Panc1 (cell line): ENCODE measurements at places on chromosomes 7 and 10. TPM values are rescaled to one million over a fixed set of nuclear protein-coding genes. Genes with fewer than 3 reads are reported as not detected.

DNA sequence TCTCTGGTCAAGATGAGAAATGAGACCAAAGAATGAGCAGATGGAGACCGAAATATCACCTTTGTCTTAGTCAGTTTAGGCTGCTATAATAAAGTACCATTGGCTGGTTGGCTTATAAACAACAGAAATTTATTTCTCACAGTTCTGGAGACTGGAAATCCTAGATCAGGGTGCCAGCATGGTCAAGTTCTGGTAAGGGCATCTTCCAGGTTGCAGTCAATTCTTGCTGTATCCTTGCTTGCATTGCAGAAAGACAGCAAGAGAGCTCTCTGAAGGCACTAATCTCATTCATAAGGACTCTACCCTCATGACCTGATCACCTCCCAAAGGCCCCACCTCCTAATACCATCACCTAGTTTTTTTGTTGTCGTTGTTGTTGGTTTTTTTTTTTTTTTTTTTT, 52.7 kb upstream of the MKLN1 start:
- H3K4me1 ChIP-seq, result no peaks in the 10 kb centered on the region
- H3K27ac ChIP-seq, result no peak overlapping the region
- DNase-seq, result no peak
- no peaks in the 10 kb centered on the region for H3K36me3 ChIP-seq
- H3K4me3 ChIP-seq, result no peak overlapping the region
- no peaks in the 10 kb centered on the region for H3K27me3 ChIP-seq

DNA sequence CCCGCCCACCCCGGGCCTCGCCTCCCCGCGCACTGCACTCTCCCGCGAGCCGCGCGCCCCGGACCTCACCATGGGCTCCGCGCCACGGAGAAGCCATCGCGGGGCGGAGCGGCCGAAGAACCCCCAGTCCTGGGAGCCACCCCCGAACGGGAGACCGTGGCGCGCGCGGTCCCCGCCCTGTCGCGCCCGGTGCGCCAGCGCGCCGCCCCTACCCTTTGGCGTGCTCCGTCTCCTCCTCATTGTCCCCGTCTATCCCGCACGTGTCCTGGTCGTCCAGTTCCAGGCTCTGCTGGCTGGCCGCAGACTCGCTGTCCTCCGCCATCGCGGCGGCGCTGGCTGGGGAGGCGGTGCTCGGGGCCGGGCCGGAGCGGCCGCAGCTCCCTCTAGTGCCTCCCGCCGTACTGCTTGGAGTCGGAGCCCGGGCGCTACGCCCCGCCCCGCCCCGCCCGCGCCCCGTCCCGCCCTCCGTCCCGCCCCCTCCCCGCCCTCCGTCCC, at the start of gene NMT2:
Gene NMT2 (minus strand): TSS at position 403 of the 495 bp plus-strand sequence. CDS start 81 bp downstream, at position 322.
- no peaks in the 10 kb centered on the region; the same call in 1 of the 2 replicates for H3K36me3 ChIP-seq
- H3K4me1 ChIP-seq, result peaks cover 16% of the 10 kb centered on the region
- DNase-seq, result no peak
- peak within 1 kb of the TSS; percentile 70 for H3K4me3 ChIP-seq
- no peaks in the 10 kb centered on the region for H3K27me3 ChIP-seq

DNA sequence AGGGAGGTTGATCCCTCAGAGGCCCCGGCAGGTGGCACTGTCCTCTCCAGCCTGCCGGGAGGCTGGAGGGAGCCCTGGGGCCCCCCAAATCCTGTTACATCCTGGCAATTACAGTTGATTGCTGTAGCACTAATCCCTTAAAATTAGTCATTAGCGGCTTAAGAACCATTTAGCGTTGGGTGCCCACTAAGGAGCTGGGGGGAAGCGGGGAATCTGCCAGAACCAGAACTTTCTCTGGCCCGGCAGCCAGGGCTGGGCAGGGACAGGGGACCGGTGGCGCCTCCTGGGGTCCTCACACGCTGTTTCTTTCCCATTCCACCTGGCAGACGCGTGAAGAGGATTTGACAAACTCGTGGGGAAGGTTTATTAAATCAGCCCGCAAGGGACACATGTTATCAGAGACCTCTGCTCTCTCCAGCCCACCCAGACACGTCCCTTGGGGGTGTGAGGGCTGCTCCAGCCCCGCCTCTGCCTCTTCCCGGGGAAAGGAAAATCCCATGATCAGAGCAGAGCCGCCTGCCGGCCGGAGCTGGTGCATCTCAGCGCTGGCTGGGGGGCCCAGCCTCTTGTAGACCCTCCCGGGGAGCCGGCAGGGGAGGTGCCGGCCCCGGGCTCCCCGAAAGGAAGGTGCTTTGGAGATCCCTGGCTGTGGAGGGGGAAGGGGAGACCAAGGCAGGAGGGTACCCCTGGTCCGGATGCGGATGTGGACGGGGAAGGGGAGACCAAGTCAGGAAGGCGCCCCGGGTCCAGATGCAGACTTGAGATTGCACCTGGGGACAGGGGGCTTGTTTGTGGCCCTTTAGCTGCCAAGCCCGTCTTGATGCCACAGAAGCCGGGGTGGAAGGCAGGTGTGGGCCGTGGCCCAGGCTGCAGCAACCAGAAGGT, 142.7 kb downstream of the ELFN1 start:
- no peaks in the 10 kb centered on the region for H3K27me3 ChIP-seq
- no peak for DNase-seq
- H3K4me1 ChIP-seq, result no peaks in the 10 kb centered on the region; the same call in 1 of the 2 replicates
- no peak overlapping the region for H3K27ac ChIP-seq
- no peaks in the 10 kb centered on the region for H3K36me3 ChIP-seq
- no peak overlapping the region for H3K4me3 ChIP-seq

DNA sequence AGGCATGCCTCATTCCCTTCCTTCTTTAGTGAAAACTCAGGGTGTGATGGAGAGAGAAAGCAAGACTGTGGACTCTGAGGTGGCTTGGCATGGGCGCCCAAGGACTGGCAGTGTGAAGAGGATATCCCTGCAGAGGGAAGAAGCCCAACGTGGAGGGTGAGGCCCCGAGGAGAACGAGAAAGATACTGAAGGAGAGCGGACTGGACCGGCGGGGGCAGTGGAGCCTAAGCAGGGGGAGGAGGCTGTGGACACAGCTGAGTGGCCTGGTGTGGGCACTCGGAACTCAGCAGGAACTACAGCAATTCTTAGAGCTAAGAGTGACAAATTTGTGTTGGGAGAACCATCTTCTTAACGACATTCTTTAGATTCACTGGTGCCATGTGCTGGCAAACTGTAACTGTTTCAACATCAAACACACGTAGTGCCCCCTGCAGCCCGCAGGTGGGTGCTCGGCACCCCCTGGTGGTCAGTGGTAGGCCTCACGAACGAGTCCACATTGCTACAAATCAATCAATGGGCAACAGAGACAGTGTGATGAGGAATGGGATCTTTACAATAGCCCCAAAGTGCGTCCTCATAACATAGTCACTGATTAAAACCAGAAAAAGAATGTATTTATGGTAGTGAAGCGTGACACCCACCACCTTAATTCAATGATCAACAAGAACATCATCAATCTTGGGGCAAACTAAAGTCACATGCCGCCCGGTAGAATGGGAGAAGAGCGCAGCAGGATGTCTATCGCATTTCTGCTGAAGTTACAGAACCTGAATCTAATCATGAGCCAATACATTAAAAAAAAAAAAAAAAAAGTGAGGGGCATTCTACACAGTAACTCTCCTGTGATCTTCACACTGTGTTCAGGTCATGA, 2.0 kb upstream of the SFTPA1 start:
- H3K36me3 ChIP-seq, result no peaks in the 10 kb centered on the region
- no peak for DNase-seq
- no peaks in the 10 kb centered on the region for H3K4me1 ChIP-seq
- H3K4me3 ChIP-seq, result no peak overlapping the region

DNA sequence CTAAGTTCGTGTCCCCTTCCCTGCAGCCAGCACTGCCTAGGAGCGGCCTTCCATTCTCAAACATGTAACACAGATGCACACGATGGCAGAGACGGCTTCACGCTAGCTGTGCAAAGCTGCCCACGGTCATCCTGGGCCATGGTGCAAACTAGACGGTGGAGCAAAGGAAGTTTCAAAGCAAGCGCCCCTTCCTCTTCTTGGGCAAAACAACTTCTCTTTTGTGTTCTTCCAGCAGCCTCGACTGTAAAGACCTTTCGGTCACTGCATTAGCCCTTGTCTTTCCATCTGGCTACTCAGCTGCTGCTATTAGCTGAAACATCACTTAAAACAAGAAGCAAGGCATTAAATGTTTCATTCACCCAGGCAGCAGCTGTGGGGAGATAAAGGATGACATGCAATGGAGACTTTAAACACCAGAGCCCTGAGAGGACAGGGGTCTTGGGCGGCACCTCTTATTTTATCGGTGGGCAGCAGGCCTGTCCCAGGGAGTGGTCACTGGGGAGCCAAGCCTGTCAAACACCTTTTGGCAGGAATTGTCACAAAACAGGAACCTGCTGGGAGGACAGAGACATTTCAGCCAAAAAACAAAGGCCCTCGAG, 214.8 kb downstream of the KLF6 start:
- H3K27ac ChIP-seq, result no peak overlapping the region
- no peaks in the 10 kb centered on the region for H3K4me1 ChIP-seq
- no peaks in the 10 kb centered on the region for H3K27me3 ChIP-seq
- no peaks in the 10 kb centered on the region for H3K36me3 ChIP-seq
- no peak for DNase-seq
- no peak overlapping the region for H3K4me3 ChIP-seq

DNA sequence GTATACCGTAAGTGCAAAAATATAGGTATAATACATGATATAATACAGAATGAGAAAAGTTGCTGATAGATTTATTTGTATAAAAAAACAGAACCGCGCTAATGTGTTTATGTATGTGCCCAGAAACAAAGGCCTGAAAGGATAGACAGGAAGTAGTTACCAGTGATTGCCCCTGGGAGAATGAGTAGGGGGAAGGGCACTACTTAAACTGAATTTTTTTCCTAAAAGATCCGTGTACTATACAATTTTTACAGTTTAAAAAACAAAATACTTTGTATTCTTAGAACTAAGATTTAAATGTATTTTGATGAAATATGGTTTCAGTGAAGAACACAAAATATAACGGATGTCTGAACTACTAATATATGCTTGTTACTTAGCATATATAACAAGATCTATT, 2.9 kb downstream of the IPMK start:
- no peak for DNase-seq
- H3K27me3 ChIP-seq, result no peaks in the 10 kb centered on the region
- no peaks in the 10 kb centered on the region for H3K36me3 ChIP-seq
- peaks cover 22% of the 10 kb centered on the region; the same call in 1 of the 2 replicates for H3K4me1 ChIP-seq
- H3K4me3 ChIP-seq, result no peak overlapping the region; the same call in 1 of the 2 replicates
- peak overlapping the region; percentile 88; the same call in 1 of the 2 replicates for H3K27ac ChIP-seq

- no peak for DNase-seq
- no peaks in the 10 kb centered on the region for H3K36me3 ChIP-seq
- H3K27ac ChIP-seq, result no peak overlapping the region
- H3K27me3 ChIP-seq, result no peaks in the 10 kb centered on the region
- H3K4me1 ChIP-seq, result no peaks in the 10 kb centered on the region
- no peak overlapping the region for H3K4me3 ChIP-seq
Measured at GRCh38 chr10:22372917-22373316, 27.6 kb downstream of the SPAG6 start.

DNA sequence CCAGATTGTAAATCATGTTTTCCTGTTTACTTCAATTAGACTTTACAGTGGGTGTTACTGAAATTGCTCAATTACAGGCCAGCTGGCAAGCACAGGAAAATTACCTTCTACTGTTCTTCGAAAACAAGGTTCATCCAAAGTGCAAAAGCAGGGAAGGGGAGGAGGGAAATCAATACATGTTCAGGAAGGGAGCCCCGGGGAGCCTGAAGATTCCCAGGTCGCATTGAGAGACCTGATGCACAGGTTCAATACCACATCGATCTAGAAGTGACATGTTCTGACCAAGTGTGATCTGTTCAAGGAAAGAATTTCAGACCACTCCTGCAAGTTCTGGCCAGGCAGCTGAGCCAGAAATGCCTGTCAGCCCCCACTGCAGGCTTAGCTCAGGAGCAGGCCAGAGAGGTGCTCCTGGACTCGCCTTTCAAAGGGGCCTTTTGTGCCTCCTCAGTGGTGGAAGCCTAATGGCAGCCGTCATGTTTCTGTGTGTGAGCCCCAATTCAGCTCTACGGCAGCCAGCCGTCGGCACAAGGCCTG, 35.9 kb downstream of the FAM53B start:
- no peaks in the 10 kb centered on the region for H3K36me3 ChIP-seq
- no peak overlapping the region for H3K27ac ChIP-seq
- peaks cover 10% of the 10 kb centered on the region for H3K4me1 ChIP-seq
- H3K27me3 ChIP-seq, result no peaks in the 10 kb centered on the region

- no peaks in the 10 kb centered on the region; the same call in 1 of the 2 replicates for H3K36me3 ChIP-seq
- no peak for DNase-seq
- H3K4me3 ChIP-seq, result no peak overlapping the region
- H3K27me3 ChIP-seq, result peaks cover 2% of the 10 kb centered on the region
- no peak overlapping the region; the same call in 1 of the 2 replicates for H3K27ac ChIP-seq
- peaks cover 10% of the 10 kb centered on the region for H3K4me1 ChIP-seq
Measured at GRCh38 chr10:87656431-87657072, 3.1 kb upstream of the PAPSS2 start.

DNA sequence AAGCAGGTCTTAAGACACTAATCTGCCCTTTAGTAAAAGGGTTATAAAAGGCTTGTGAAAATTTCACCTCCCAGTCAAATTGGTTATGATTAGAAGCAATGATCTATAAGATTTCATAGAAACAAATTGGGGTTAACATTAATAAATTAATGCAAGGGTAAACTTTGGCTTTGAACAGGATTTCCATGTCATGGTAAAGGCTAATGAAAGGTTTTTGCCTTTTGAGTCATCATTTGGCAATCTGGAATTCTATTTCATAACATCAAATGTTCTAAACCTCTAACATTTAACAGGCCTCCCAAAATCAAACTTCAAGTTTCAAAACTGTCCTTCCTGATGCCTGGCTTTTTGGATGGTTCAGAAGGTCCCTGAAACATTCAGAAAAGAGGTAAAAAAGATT, 62.4 kb downstream of the COA1 start:
- no peak overlapping the region for H3K27ac ChIP-seq
- no peaks in the 10 kb centered on the region for H3K36me3 ChIP-seq
- H3K4me3 ChIP-seq, result no peak overlapping the region
- H3K27me3 ChIP-seq, result no peaks in the 10 kb centered on the region

DNA sequence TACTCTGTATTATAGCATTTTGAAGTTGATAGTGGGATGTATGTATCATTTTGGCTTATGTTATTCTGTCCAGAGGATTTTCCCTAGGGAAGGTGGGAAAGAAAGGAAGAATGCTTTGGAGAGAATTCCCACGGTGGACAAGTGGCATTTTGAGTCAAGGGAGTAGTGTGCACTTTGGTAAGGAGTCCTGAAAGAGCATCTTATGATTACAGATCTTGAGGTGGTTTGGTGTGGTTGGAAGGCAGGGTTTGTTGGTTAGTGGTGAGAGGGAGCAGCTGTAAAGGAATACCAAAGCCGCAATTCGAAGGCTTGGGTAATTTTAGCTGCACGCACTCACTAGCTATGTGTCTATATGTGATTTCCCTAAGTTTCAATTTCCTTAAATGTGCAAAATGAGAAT, 16.1 kb downstream of the CCSER2 start:
- no peaks in the 10 kb centered on the region for H3K4me1 ChIP-seq
- no peak overlapping the region for H3K27ac ChIP-seq
- DNase-seq, result no peak

GRCh38 chr10:123608047-123608446, 58.1 kb upstream of the GPR26 start:
- H3K4me1 ChIP-seq, result no peaks in the 10 kb centered on the region
- H3K36me3 ChIP-seq, result no peaks in the 10 kb centered on the region
- H3K27me3 ChIP-seq, result peaks cover 50% of the 10 kb centered on the region
- H3K4me3 ChIP-seq, result no peak overlapping the region

GRCh38 chr7:136293272-136293671, 316.1 kb upstream of the MTPN start:
- H3K4me3 ChIP-seq, result no peak overlapping the region
- DNase-seq, result no peak
- H3K27me3 ChIP-seq, result no peaks in the 10 kb centered on the region
- H3K27ac ChIP-seq, result no peak overlapping the region
- H3K4me1 ChIP-seq, result no peaks in the 10 kb centered on the region

LRRC27 gene
- 15.7 TPM for total RNA-seq

SVIL gene
- 72.8 TPM for total RNA-seq

ANKRD1 gene
- 0.26 TPM for total RNA-seq

FKBP6 gene
- not detected for total RNA-seq

LIPN gene
- total RNA-seq, result not detected

DDC gene
- total RNA-seq, result not detected
